ENCODE measurements at places on chromosomes 3 and 15. TPM values are rescaled to one million over a fixed set of nuclear protein-coding genes. Genes with fewer than 3 reads are reported as not detected.

The TPRG1 gene
- 30.4 TPM for total RNA-seq

The RCN2 gene
- total RNA-seq, result 25.0 TPM

DNA sequence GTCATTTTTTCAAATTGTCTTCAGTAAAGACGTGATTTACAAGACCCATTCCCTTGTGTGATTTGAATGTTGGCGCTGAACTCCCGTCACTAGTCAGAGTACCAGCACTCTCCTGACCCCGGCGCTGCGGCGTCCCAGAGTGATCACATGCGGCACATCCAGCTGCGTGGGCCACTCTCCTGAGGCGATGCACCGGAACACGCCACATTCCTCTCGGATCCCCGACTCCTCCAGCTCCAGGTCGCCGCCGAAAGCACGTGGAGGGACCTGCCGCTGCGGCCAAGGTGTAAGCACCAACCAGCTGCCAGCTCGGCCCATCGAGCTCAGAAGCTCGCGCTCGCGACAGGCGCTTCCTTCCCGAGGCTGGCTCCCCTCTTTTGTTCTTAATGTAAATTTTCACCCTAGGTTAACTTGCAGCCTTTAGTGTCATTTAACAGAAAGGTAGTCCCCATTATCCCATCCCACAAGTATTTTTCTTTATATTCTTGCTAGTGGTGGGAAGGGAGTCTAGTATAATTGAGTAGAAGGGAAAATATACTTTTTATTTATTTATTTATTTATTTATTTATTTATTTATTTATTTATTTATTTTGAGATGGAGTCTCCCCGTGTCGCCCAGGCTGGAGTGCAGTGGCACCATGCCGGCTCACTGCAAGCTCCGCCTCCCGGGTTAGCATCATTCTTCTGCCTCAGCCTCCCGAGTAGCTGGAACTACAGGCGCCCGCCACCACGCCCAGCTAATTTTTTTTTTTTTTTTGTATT is 61.7 kb upstream of the VGLL3 start:
- no peak for ATAC-seq

The RHCG gene
- 4,298 TPM for total RNA-seq

The MST1R gene
- total RNA-seq, result 14.1 TPM

DNA sequence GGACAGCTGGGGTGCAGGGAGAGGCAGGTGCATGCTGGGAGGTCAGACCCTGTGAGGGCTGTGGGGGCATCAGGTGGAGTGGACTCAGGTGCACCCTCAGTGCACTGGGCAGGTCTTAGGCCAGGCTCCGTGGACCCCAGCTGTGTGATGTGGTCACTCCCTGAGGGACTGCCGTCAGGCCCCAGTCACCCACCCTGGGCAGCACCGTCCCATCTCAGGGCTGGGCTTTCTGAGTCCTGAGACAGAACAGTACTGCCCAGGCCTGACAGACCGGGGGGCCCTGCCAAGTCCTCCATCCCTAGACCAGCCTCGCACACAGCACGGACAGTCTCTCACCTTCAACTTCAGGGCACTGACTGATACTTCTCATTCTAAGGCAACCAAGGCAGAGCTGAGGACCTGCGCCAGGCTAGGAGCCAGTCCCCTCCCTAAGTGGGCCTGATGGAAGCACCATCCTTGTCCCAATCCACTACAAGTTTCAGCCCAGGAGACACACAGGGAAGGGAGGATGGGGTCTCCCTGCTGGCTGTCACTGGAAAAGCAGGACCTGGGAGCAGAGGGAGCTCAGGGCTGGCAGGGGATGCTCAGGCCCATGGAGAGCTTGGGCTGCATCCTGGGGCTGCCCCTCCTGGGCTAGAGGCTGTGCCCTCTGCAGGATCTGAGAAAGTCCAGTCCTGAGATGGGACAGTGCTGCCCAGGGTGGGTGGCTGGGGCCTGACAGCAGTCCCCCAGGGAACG is 86.3 kb downstream of the LMLN start:
- ATAC-seq, result no peak

DNA sequence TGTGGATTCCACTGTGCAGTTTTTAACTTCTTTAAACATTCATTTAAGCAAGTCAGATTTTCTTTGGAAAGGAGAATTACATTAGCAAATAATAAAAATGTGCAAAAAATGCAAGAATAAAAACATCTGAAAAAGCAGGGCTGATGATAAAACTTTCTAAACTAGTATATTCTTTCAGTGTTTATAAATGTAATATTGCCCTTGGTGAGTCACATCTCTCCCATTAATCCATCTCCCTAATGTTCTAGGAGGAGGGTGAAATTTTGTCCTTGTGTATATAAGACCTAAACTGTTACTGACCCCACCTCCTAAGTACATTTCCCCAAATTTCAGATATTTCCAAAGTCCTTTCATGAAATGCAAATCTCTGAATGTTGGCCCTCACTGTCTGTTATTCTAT is 28.5 kb upstream of the DCUN1D1 start:
- no peak for ATAC-seq

The LRRC31 gene
- not detected for total RNA-seq

GRCh38 chr15:45251888-45252287 is at the start of gene SLC28A2:
TSS of gene SLC28A2 (plus strand) at chr15:45252234. CDS start at chr15:45253216, 982 bp downstream.
- no peak for ATAC-seq

DNA sequence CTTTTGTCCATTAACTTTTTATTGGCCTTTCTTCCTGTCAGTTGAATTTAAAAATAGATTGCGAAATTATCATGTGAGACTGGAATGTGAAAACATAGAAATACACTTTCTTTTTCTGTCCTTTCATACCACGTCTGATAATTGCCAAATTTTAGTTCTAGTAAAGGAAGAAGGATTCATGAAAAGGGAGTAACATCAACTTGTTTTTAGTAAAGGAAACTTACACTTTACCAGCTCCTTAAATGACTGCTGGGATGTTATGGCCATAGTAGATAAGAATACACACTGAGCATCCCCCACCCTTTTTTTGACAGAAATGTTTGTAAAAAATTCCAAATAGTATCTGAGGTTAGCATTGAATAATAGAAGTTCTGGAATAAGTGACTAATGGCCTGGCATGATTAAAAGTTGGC is 137.9 kb downstream of the NEO1 start:
- ATAC-seq, result no peak

GRCh38 chr3:99921986-99922385 is 104.3 kb downstream of the CMSS1 start:
- ATAC-seq, result no peak

- peak; percentile 35 for ATAC-seq
These were observed 41.8 kb upstream of the CCNL1 start for GRCh38 chr3:157201648-157202278.

DNA sequence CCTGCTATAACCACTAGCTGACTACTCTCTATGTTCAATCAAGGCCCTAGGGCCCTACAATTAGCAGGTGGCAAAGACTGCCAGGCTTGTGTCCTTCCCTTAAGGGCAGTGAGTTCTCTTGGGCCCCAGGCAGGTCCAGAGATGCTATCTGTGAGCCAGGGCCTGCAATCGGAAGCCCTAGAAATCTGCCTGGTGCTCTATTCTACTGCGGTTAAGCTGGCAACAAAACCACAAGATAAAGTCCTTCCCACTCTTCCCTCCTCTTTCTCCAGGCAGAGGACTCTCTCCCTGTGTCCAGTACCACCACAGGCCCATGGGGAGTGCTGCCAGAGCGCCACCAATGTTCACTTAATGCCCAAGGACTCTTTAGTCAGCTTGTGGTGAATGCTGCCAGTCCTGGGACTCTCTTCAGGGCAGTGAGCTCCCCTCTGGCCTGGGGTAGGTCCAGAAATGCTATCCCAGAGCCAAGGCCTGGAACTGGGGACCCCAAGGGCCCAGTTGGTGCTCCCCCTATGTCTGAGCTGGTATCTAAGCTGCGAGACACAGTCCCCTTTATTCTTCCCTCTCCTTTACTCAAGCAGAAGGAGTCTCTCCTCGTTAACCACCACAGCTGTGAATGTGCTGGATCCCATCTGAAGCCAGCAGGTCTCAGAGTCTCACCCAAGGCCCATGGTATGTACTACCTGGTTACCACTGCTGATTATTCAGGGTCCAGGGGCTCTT is 34.7 kb downstream of the XXYLT1 start:
- no peak for ATAC-seq

The UROC1 gene
- total RNA-seq, result not detected

The AADACL2 gene
- not detected for total RNA-seq

Measured in esophagus mucosa (tissue), 1 donor.